ENCODE measurements at places on chromosomes 3 and 15. TPM values are rescaled to one million over a fixed set of nuclear protein-coding genes. Genes with fewer than 3 reads are reported as not detected.
A peak's percentile ranks its signal among the peaks of the same experiment; 100 is the strongest.

The EEF1AKMT4 gene
- total RNA-seq: not detected

- DNase-seq: no peak
- no peaks in the 10 kb centered on the region for H3K27me3 ChIP-seq
- no peak overlapping the region for H3K27ac ChIP-seq
- H3K4me3 ChIP-seq: no peak overlapping the region
- no peaks in the 10 kb centered on the region for H3K36me3 ChIP-seq
These were observed 72.8 kb downstream of the SMAD3 start for GRCh38 chr15:67137951-67138848.

DNA sequence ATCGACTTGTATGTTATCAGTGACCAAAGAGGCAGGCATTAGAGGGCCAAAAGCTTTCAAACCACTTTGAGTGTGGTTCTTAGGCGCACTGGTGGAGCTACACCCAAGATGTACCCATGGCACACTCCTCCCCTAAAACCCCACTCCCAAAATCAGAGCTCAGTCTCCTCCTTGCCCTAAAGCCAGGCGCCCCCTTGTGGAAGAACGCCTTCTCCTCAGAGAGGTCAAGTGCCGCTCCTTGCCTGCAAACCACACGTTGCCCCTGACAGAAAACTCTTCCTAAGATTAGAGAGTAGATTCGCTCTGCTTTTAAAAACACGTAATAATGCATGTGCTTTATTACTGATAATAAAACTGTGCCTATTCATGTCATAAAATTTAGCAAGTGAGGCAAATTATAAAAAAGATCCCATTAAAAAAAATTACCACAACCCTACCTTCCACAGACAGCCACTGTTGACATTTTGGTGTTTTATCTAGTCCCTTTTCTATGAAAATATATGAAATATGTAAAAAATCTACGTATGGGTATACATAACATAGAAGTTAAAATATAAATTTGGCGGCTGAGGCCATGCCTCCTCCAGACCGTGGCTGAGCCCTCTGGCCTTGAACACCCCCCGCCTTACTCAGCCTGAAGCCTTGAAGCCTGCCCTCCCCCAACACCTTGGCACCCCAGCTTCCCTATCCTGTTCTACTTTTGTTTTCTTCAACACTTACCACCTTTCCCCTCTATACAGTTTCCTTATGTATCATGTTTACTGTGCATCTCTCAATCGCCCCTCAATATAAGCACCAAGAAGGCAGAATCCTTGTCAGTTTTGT lies 33.5 kb downstream of the BCL2L10 start:
- H3K36me3 ChIP-seq: no peaks in the 10 kb centered on the region
- H3K4me3 ChIP-seq: no peak overlapping the region
- peaks cover 11% of the 10 kb centered on the region for H3K4me1 ChIP-seq
- peak; percentile 83 for DNase-seq
- no peak overlapping the region for H3K27ac ChIP-seq
- H3K27me3 ChIP-seq: no peaks in the 10 kb centered on the region

DNA sequence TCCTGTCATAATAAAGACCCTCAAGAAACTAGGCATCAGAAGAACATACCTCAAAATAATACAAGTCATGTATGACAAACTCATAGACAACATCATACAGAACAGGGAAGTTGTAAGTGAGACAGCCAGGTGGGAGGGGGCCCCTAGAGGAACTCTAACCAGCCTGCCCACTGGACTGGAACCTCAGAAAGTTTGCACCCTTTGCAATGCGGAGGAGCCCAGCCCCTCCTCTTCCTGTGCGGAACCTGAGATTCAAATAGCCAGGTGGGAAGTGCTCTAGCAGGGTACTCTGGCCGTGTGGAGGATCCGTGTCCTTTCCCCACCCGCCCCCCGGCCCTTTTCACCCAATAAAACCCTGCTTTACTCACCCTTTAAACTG lies 387.0 kb upstream of the CBLB start:
- no peak overlapping the region for H3K27ac ChIP-seq
- no peak overlapping the region for H3K4me3 ChIP-seq
- no peaks in the 10 kb centered on the region for H3K27me3 ChIP-seq
- H3K36me3 ChIP-seq: no peaks in the 10 kb centered on the region

DNA sequence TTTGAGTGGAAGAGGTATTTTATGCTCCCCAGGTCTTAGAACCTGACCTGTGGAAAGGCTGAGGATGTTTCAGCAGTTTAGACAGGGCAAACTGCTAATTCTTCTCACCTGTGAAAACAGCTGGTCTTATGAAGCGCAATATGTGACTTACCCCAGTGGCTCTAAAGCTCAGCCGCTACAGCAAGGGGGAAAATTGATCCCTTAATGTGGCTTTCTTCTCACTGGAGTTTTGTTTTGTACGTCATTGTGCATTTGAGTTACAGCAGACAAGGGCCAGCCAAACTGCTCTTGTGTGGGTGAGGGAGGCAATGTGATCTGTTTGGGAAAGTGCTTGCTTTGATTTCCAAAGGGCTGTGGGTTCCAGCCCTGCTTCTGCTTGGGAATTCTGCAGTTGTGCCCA lies 293.4 kb upstream of the LRRFIP2 start:
- no peak overlapping the region for H3K4me3 ChIP-seq
- H3K27me3 ChIP-seq: peaks cover 29% of the 10 kb centered on the region
- DNase-seq: no peak

The SCG3 gene
- total RNA-seq: not detected

- no peak for DNase-seq
- no peaks in the 10 kb centered on the region for H3K27me3 ChIP-seq
- H3K4me3 ChIP-seq: no peak overlapping the region
- H3K4me1 ChIP-seq: no peaks in the 10 kb centered on the region
These were observed 21.9 kb upstream of the OTOL1 start for GRCh38 chr3:161474741-161475140.

The CCR9 gene
- 7.4 TPM for total RNA-seq

GRCh38 chr3:56817646-56818045 lies 15.9 kb upstream of the ARHGEF3 start:
- peaks cover 34% of the 10 kb centered on the region for H3K4me1 ChIP-seq
- no peaks in the 10 kb centered on the region for H3K36me3 ChIP-seq
- H3K4me3 ChIP-seq: no peak overlapping the region
- H3K27me3 ChIP-seq: no peaks in the 10 kb centered on the region
- no peak for DNase-seq

DNA sequence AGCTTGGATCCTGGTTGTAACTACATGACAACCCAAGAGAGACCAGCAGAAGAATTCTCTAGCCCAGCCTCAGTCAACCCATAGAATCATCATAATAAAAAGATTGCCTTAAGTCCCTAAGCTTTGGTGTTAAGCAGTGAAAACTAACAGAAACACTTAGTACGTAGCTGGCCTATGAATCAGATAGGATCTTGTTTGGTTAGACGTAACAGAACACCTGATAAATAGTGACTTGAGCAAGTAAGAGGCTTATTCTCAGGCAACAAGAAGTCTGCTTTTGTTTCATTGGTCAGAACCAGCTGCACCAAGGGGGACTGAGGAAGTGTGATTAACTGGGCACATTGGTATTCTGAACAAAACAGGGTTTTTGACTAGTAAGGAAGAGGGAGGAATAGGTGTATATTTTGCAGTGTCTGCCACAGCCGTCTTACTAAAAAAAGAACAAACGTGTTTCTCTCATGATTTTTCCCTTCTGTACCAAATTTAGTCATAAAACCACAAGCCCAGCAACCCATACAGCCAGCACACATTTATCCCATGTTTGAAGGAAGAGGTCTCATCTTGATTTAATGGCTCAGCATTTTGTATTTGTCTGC lies 53.3 kb upstream of the GLCE start:
- H3K4me1 ChIP-seq: peaks cover 28% of the 10 kb centered on the region
- no peak for DNase-seq
- no peak overlapping the region for H3K4me3 ChIP-seq
- H3K27me3 ChIP-seq: no peaks in the 10 kb centered on the region
- H3K36me3 ChIP-seq: no peaks in the 10 kb centered on the region
- no peak overlapping the region for H3K27ac ChIP-seq

The TP63 gene
- not detected for total RNA-seq

- no peaks in the 10 kb centered on the region for H3K4me1 ChIP-seq
- DNase-seq: no peak
- no peaks in the 10 kb centered on the region for H3K36me3 ChIP-seq
- H3K27me3 ChIP-seq: no peaks in the 10 kb centered on the region
- H3K27ac ChIP-seq: no peak overlapping the region
These were observed 91.3 kb upstream of the SLC4A7 start for GRCh38 chr3:27575499-27575898.

GRCh38 chr3:171201825-171202224 lies 175.3 kb upstream of the SLC2A2 start:
- no peak overlapping the region for H3K4me3 ChIP-seq
- DNase-seq: no peak
- no peaks in the 10 kb centered on the region for H3K27me3 ChIP-seq
- no peaks in the 10 kb centered on the region for H3K4me1 ChIP-seq
- H3K27ac ChIP-seq: no peak overlapping the region

- no peak overlapping the region for H3K4me3 ChIP-seq
- no peak overlapping the region for H3K27ac ChIP-seq
- peaks cover 14% of the 10 kb centered on the region for H3K36me3 ChIP-seq
- H3K27me3 ChIP-seq: no peaks in the 10 kb centered on the region
- no peaks in the 10 kb centered on the region for H3K4me1 ChIP-seq
- no peak for DNase-seq
These were observed 6.7 kb downstream of the CHMP2B start for GRCh38 chr3:87233805-87234204.

DNA sequence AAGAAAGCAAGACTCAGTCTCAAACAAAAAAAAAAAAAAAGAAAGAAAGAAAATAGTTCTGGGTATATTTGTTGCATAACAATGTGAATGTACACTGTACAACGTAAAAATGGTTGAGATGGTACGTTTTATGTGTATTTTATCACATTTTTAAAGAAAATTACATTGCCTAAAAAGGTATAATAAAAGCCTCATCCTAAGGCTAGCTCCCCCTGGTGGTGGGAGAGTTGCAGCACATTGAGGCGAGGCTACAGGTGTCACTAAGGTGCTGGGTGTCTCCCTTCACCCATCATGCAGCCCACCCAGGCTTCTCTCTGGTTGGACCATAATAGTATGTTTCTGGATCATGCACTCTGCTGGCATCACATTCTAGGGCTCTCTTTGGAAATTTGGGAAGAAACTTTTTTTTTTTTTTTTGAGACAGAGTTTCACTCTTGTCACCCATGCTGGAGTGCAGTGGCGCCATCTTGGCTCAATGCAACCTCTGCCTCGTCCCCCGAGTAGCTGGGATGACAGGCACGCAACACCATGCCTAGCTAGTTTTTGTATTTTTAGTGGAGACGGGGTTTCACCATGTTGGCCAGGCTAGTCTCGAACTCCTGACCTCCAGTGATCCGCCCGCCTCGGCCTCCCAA lies 12.4 kb upstream of the RAB11A start:
- no peak overlapping the region for H3K4me3 ChIP-seq
- H3K27ac ChIP-seq: no peak overlapping the region
- DNase-seq: peak; percentile 73
- no peaks in the 10 kb centered on the region for H3K4me1 ChIP-seq

The CCR3 gene
- not detected for total RNA-seq

The OR5H1 gene
- not detected for total RNA-seq

The MORC1 gene
- not detected for total RNA-seq

GRCh38 chr3:181316482-181316881 lies 326.9 kb upstream of the DNAJC19 start:
- no peaks in the 10 kb centered on the region for H3K36me3 ChIP-seq
- H3K4me3 ChIP-seq: no peak overlapping the region
- H3K27ac ChIP-seq: no peak overlapping the region
- DNase-seq: no peak
- no peaks in the 10 kb centered on the region for H3K4me1 ChIP-seq

The SERINC4 gene
- total RNA-seq: 0.36 TPM

The CKMT1A gene
- not detected for total RNA-seq

- no peak overlapping the region for H3K4me3 ChIP-seq
- no peak for DNase-seq
- H3K36me3 ChIP-seq: no peaks in the 10 kb centered on the region
- H3K27ac ChIP-seq: no peak overlapping the region
- H3K27me3 ChIP-seq: no peaks in the 10 kb centered on the region
These were observed 241.6 kb upstream of the CNTN6 start for GRCh38 chr3:851098-851790.

- no peaks in the 10 kb centered on the region for H3K4me1 ChIP-seq
- H3K27me3 ChIP-seq: peaks cover 9% of the 10 kb centered on the region
- H3K4me3 ChIP-seq: no peak overlapping the region
- H3K27ac ChIP-seq: no peak overlapping the region
These were observed 61.4 kb upstream of the ST8SIA2 start for GRCh38 chr15:92332125-92332899.

The CYP1A1 gene
- not detected for total RNA-seq

Measured in CD4-positive, alpha-beta T cell (primary cell).